Psoas muscle (tissue), 8 donors: ENCODE measurements at places on chromosomes 5 and 9.

- no peak overlapping the region for H3K4me3 ChIP-seq
- no peaks in the 10 kb centered on the region for H3K36me3 ChIP-seq
- H3K27ac ChIP-seq, result no peak overlapping the region
- no peaks in the 10 kb centered on the region for H3K4me1 ChIP-seq
Measured at GRCh38 chr9:133643978-133644760, 8.0 kb downstream of the DBH start.

DNA sequence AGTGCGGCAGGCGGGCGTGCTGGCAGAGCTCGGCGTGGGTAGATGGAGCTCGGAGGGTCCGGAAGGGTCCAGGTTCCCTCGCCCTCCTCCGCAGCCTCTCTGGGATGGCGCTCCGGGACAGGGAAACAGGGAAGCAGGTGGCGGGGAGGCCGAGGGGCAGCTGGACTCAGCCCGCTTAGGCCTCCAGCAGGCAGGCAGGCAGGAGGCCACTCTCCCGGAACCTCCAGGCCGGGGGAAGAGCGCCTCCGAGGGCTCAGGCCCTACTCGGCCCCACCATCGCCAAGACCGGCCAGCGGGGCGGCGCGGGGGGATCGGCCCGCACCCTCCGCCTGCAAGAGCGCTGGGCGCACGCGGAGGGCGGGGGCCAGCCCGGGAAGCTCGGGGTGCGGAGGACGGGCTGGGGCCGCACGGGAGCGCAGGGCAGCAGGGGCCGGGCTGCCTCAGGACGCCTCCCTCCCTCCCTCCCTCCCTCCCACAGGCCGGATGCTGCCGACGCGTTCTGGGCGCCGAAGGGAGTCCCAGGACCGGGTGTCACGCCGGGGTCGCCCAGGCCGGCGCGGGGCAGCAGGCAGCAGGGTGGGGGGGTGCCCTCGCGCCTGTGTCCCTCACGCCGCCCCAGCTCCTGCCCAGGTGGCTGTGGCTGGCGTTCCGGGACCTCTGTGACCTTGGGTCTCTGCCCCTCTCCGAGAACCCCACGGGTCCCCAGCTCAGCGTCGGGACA, 977 bp downstream of the MGAT4B start:
- peaks cover 7% of the 10 kb centered on the region for H3K36me3 ChIP-seq
- H3K4me3 ChIP-seq, result peak overlapping the region; percentile 97
- DNase-seq, result peak; percentile 54
- H3K27ac ChIP-seq, result peak overlapping the region; percentile 96
- H3K27me3 ChIP-seq, result no peaks in the 10 kb centered on the region
- peaks cover 41% of the 10 kb centered on the region for H3K4me1 ChIP-seq

GRCh38 chr5:127572930-127573329, 55.5 kb downstream of the PRRC1 start:
- H3K36me3 ChIP-seq, result no peaks in the 10 kb centered on the region
- H3K27me3 ChIP-seq, result no peaks in the 10 kb centered on the region
- no peak overlapping the region for H3K4me3 ChIP-seq
- no peak overlapping the region for H3K27ac ChIP-seq

DNA sequence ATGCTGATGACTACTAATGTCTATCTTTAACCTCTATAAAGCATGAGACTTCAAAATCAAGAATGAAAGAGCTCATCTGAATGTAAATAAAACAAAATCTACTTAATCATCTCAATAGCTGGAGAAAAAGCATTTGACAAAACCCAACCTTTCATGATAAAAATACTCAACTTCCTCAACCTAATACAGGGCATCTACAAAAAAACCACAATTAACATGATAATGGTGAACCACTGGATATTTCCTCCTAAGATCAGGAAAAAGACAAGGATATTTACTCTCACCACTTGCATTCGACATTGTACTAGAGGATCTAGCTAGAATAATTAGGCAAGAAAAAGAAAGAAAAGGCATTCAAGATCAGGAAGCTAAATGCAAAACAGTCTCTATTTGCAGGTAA, 49.3 kb downstream of the FAM169A start:
- no peaks in the 10 kb centered on the region for H3K27me3 ChIP-seq
- no peak for DNase-seq
- no peak overlapping the region for H3K4me3 ChIP-seq
- no peaks in the 10 kb centered on the region for H3K4me1 ChIP-seq
- H3K36me3 ChIP-seq, result no peaks in the 10 kb centered on the region

GRCh38 chr9:18442629-18443491, 31.1 kb upstream of the ADAMTSL1 start:
- H3K36me3 ChIP-seq, result no peaks in the 10 kb centered on the region
- no peaks in the 10 kb centered on the region for H3K27me3 ChIP-seq
- H3K4me1 ChIP-seq, result no peaks in the 10 kb centered on the region
- DNase-seq, result peak; percentile 64
- H3K27ac ChIP-seq, result no peak overlapping the region
- H3K4me3 ChIP-seq, result no peak overlapping the region

DNA sequence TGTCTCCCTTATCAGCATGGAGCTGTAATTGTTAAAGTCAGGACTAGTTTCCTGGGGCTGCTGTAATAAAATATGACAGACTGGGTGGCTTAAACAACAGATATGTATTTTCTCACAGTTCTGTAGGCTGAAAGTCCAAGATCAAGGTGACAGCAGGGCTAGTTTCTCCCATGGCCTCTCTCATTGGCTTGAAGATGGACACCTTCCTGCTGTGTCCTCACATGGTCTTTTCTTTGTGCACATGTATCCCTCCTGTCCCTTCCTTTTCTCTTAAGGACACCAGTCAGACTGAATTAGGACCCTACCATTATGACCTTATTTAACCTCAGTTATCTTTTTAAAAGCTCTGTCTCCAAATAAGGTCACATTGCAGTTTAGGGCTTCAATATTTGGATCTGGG, 700.5 kb upstream of the MEF2C start:
- DNase-seq, result no peak
- H3K4me1 ChIP-seq, result peaks cover 10% of the 10 kb centered on the region
- H3K36me3 ChIP-seq, result no peaks in the 10 kb centered on the region
- H3K27me3 ChIP-seq, result no peaks in the 10 kb centered on the region
- H3K4me3 ChIP-seq, result no peak overlapping the region

GRCh38 chr5:30401479-30402058, 791.9 kb upstream of the CDH6 start:
- no peaks in the 10 kb centered on the region for H3K4me1 ChIP-seq
- no peaks in the 10 kb centered on the region for H3K27me3 ChIP-seq
- no peak overlapping the region for H3K27ac ChIP-seq
- no peak overlapping the region for H3K4me3 ChIP-seq
- H3K36me3 ChIP-seq, result no peaks in the 10 kb centered on the region

DNA sequence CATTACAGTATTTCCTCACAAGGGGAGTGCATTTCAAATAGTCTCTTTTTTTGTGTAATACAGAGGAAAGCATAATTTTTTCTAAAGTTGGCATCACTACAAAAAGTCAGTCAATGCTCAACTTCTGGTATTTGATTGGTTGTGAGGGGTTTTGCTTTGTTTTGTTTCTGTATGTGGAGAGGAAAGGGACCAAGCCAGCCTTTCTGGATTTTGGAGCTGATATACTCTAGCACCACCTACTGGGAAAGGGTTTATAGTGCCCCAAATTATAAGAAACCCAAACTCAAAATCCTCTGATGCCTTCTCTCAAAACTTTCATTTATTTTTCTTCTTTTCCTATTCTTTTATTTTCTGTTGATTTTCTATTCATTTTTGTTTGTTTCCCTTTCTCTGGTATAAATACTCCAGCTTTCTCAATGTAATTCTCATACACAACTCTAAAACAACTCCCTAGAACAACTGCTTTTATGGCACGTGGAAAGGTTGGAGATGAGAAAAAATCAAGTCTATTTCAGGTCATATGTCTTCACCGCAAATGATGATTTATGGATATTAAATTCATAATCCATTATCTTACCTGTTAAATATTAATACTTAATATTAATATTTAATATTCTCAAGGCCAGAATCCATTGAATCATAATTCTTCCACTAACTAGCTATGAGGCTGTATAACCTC, 69.5 kb upstream of the ANXA1 start:
- no peak overlapping the region for H3K27ac ChIP-seq
- no peak overlapping the region for H3K4me3 ChIP-seq
- H3K36me3 ChIP-seq, result no peaks in the 10 kb centered on the region
- H3K4me1 ChIP-seq, result no peaks in the 10 kb centered on the region

- peaks cover 57% of the 10 kb centered on the region for H3K27me3 ChIP-seq
- DNase-seq, result peak; percentile 44
- H3K4me3 ChIP-seq, result peak within 1 kb of the TSS; percentile 59
Measured at GRCh38 chr5:141354900-141355469, at the start of gene PCDHGA4. TSS of gene PCDHGA4 (plus strand) at chr5:141355021. CDS start at chr5:141355108, 87 bp downstream.

GRCh38 chr9:137270929-137271695, 6.4 kb upstream of the TOR4A start:
- H3K4me1 ChIP-seq, result peaks cover 25% of the 10 kb centered on the region
- H3K27ac ChIP-seq, result no peak overlapping the region
- H3K27me3 ChIP-seq, result no peaks in the 10 kb centered on the region
- no peak for DNase-seq

- H3K36me3 ChIP-seq, result no peaks in the 10 kb centered on the region
- DNase-seq, result no peak
- no peak overlapping the region for H3K4me3 ChIP-seq
- no peak overlapping the region for H3K27ac ChIP-seq
Measured at GRCh38 chr9:34907044-34907443, 51.0 kb upstream of the PHF24 start.
